ENCODE measurements at places on chromosomes 7 and 10.

GRCh38 chr10:72425133-72425532, 70.4 kb upstream of the DNAJB12 start:
- DNase-seq, result no peak

DNA sequence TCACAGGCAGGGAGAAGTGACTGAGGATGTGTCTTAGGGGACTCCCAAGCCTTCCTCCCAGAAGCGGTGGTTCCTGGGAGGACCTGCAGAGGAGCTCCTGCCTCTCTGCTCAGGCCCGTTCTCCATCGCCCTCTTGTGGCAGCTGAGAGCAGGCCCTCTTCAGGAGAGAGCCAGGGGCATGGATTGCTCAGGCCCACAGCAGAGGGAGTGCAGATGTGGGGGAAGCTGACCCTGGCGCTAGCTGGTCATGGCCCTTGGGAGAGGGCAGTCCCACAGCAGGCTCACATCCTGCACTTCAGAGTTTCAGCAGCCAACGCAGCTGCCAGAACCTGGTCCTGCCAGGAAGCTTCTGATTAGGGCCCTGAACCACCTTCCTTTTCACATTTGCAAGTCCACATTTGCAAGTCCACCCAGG, 94.8 kb upstream of the TARP start:
- DNase-seq, result peak; percentile 71

- DNase-seq, result peak; percentile 15
These were observed 628 bp downstream of the MPLKIP start for GRCh38 chr7:40133561-40134427.

- DNase-seq, result no peak
These were observed 177.7 kb downstream of the ACTR3B start for GRCh38 chr7:152937282-152937681.

GRCh38 chr7:140494867-140495266, 15.6 kb upstream of the MKRN1 start:
- no peak for DNase-seq

DNA sequence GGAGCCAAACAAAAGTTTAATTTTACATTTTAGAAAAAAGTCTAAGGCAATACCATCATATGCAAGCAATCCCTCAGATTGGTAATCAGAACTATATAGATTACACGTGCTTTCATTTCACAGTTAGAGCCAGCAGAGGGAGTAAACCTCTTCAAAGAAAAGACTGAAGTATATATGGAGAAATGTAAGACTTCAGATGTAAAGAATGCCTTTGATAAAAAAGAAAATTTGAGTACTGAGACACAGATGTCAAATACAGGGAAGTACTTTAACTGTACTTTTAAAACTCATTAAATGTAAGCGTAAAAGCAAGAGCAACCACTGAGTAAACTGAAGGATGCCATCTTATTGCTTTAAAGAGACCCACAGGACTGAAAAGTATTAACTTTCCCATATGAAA, 101.4 kb upstream of the FAM133B start:
- DNase-seq, result peak; percentile 81

GRCh38 chr7:99002148-99002826, 124.0 kb downstream of the TRRAP start:
- DNase-seq, result no peak

DNA sequence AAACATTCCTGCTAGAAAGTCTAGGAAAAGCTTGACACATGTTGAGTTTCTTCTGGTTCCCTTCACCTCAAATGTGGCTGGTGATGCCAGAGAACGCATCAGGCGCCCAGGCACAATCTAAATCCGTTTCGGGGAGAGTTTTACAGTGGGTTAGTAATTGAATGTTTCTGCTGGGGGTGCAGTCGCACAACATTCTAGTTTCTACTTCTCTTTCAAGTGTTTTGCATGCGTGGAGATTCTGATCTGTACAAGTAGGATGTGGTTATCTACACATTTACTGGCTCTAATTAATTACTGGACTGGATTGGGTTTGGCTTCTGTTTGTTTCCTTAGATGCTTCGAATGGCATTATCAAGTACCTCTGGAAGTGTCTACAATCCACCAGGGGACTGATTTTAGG, 173.8 kb downstream of the TMEM26 start:
- DNase-seq, result no peak

DNA sequence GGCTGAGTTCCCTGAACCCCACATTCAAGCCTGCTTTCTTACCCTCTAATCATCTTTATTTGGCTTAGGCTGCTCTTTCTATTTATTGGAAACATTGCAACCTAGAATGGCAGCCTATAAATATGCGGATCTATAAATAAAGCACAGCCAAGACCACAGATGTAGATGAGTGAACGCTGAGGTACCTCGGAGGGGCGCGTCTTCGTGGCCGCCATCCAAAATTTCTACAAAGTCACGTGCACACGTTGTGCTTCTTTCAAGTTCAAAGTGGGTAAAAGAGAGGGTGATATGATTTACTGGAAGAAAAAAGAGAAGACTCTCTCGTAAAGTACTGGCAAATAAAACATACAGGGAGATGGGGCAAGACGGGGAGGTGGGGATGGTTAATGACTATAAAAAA, 132.6 kb upstream of the RSU1 start:
- DNase-seq, result peak; percentile 82

- peak; percentile 31 for DNase-seq
These were observed 88.3 kb downstream of the ARMH3 start for GRCh38 chr10:101967713-101968112.

- no peak for DNase-seq
These were observed 837.7 kb upstream of the AUTS2 start for GRCh38 chr7:68760556-68760955.

GRCh38 chr7:41779918-41780317, 77.0 kb upstream of the INHBA start:
- DNase-seq, result no peak

DNA sequence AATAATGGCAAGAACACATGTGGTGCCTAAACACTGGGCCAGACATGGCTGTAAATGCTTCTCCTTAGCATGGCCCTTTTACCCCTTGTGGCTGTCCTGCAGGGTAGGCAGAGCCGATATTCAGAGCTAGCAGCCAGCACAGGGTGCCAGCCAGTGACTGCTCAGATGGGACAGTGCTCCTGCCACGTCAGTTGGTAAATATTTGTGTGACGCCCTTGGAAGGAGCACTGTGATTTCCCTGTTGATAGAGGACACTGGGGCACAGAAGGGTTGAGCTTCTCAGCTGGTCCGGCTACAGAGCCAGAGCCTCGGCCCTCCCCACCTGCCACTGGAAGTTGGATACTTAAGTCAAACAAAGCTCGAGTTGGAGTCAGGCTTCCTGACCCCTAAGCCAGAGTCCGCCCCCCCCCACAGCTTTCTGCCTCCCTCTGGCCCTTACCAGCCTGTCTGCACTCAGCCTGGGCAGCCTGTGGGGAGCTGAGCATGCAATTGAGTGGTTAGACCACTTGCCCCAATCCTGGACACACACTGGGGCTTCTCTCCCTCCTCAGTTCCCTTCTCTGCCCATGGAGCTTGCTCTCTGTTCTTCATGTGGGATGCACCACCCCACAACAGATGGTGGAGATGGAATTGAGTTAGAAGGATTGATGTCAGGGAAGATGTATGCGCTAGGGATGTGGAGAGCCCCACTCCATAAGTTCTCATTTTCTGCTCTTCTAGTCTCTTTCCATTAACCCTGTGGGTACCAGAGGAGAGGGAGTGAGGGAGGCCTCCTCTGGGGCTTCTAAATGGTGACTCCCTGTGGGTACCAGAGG, 350.8 kb downstream of the PLXNA4 start:
- DNase-seq, result no peak

DNA sequence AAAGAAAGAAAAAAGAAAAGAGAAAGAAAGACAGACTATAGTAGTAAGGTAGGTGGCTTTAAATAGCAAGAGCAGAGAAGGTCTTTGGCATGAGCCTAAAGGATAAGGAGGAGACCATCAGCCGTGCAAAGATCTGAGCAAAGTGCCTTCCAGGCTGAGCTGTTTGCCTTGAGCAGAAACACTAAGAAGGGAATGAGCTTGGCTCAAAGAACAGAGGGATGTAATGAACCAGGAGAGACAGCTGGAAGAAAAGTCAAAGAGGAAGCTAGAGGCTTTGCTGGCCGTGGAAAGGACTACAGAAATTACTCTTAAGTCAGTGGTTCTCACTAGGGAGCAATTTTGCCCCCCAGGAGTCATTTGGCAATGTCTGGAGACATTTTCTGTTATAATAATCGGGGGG, 228.6 kb downstream of the FGFR2 start:
- no peak for DNase-seq
